M059J (cell line): ENCODE measurements at places on chromosomes 4 and X. TPM values are rescaled to one million over a fixed set of nuclear protein-coding genes. Genes with fewer than 3 reads are reported as not detected.

DNA sequence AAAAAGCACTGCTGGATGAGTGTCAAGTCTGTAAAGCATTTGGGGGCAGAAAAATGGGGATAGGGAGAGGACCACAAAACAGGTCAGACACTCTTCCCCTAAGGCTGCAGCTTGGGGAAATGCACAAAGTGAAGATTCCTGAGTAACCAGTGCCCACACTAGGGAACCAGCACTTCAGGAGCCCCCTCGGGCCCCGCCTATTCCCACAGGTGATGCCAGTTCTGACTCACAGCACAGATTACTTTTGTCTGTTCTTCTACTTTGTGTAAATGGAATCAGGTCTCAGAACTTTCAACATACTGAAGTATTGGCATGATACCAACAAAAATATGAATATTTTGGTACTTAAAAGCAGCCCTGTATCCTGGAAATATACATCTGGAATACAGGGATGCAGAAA, 112.5 kb downstream of the ADRA2C start:
- no peak for DNase-seq

GRCh38 chr4:56622176-56622575, 58.9 kb downstream of the HOPX start:
- peak; percentile 75 for DNase-seq

GRCh38 chrX:46757593-46757992, 1.3 kb downstream of the SLC9A7 start:
- peak; percentile 76 for DNase-seq

- no peak for DNase-seq
Measured at GRCh38 chr4:186584912-186585311, 29.5 kb upstream of the MTNR1A start.

- DNase-seq = no peak
Measured at GRCh38 chrX:153883163-153883843, 2.7 kb downstream of the L1CAM start.

Gene LINC00632
- 20.7 and 22.6 TPM in 2 replicates for total RNA-seq

Gene CYBB
- 0.07 TPM in 1 of 2 replicates, not detected in the other for total RNA-seq

Gene EGFL6
- total RNA-seq = not detected in 2 replicates
